ENCODE measurements at places on chromosomes 5 and 9.

- peak; percentile 86 for DNase-seq
Observed at GRCh38 chr5:16936150-16936988, at the start of gene MYO10. MYO10 (minus strand) TSS chr5:16936288; CDS start chr5:16935808, 480 bp downstream.

DNA sequence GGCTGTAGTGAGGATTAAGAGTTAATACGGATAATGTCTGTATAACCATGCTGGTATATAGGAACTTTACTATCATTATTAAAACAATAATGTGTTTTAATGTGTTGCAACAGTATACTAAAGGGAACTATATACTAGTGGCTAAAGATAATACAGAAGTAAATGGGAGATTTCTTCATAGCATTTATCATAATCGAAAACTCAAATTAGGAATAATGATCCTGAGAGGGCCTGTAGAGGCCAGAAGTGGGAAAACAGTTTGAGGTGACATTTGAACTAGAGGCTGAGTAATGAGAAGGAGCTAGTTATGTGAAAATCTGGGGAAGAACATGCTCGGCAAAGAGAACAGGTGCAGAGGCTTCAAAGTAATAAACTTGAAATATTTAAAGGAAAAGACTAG, 2.9 kb downstream of the TCERG1 start:
- no peak for DNase-seq

DNA sequence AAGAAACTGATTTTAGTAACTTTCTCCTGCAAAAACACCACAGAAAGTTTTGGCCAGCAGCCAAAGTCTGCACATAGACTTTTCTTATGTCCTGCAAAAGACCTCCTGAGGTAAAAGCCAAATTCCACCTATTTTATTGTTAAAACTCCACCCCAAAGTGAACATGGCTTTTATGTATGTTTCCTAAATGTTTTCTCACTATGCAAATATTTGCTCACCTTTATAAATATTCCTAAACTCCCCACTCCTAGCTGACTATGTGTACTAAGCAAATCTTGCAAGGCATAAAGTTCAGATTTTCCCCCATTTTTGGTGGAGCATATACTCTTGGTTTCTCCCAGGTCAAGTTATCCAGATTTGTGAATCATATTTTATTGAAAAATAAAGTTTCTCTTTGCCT, 446.2 kb downstream of the DNAH5 start:
- DNase-seq = no peak

GRCh38 chr5:14347522-14347921, 204.4 kb downstream of the TRIO start:
- no peak for DNase-seq

- DNase-seq = no peak
Observed at GRCh38 chr5:86838083-86838482, 220.3 kb downstream of the COX7C start.

Data from activated CD4-positive, alpha-beta T cell treated with anti-CD3 and anti-CD28 coated beads for 36 hours (primary cell).